CD14-positive monocyte (primary cell): ENCODE measurements at places on chromosomes 3 and 15.

- H3K36me3 ChIP-seq = no peaks in the 10 kb centered on the region
- H3K4me1 ChIP-seq = no peaks in the 10 kb centered on the region
- H3K27ac ChIP-seq = no peak overlapping the region
- H3K4me3 ChIP-seq = no peak overlapping the region
These were observed 394.7 kb upstream of the CBLB start for GRCh38 chr3:106263546-106263945.

- peaks cover 43% of the 10 kb centered on the region for H3K4me1 ChIP-seq
- no peak overlapping the region for H3K4me3 ChIP-seq
- peaks cover 53% of the 10 kb centered on the region for H3K36me3 ChIP-seq
- peak overlapping the region; percentile 76 for H3K27ac ChIP-seq
These were observed 28.5 kb downstream of the ARHGEF3 start for GRCh38 chr3:56772952-56773938.

DNA sequence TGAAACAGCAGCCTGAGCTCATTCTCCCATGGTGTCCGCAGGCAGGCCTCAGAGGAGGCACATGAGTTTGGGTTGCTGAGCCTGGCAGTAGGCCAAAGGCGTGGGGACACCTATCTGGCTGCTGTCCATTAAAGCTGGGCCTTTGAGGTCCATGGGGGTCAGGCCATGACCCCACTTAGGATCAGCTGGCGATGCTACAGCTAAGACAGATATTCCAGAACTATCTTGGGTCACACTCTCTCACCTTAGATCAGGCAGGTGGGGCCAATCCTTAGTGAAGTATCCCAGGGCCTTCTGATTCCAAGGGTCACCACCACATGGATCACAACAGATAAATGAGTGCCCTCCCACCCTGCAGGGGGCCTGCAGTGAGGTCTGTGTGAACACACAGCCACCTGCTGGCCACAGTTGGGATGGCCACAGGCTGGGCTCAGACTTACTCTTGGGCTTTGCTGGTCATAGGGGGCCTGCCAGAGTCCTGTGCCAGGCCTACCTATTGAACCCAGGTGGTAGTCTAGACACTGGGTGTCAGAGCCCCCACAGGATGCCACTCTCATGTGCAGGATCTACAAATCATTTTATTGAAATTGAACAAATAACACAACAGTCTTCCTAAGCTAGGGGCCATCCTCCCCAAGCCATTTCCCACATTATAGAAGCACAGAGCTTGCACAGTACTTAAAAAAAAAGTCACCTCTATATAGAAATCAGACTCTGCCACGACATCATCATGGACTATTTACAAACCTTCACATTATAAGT is 2.0 kb upstream of the HYAL2 start:
- H3K4me1 ChIP-seq = peaks cover 75% of the 10 kb centered on the region
- peaks cover 14% of the 10 kb centered on the region for H3K36me3 ChIP-seq
- peak; percentile 67 for DNase-seq
- H3K27me3 ChIP-seq = no peaks in the 10 kb centered on the region
- H3K4me3 ChIP-seq = no peak overlapping the region

GRCh38 chr15:68209735-68210408 is 4.7 kb upstream of the CALML4 start:
- H3K27ac ChIP-seq = no peak overlapping the region
- H3K4me3 ChIP-seq = no peak overlapping the region
- H3K36me3 ChIP-seq = no peaks in the 10 kb centered on the region

GRCh38 chr3:11770477-11771391 is 76.0 kb downstream of the TAMM41 start:
- no peaks in the 10 kb centered on the region for H3K27me3 ChIP-seq
- no peaks in the 10 kb centered on the region for H3K36me3 ChIP-seq
- H3K27ac ChIP-seq = no peak overlapping the region

GRCh38 chr3:59263152-59263551 is 213.3 kb upstream of the CFAP20DC start:
- peaks cover 2% of the 10 kb centered on the region for H3K4me1 ChIP-seq
- no peak overlapping the region for H3K27ac ChIP-seq
- no peak overlapping the region for H3K4me3 ChIP-seq
- no peak for DNase-seq
- no peaks in the 10 kb centered on the region for H3K36me3 ChIP-seq
- no peaks in the 10 kb centered on the region for H3K27me3 ChIP-seq

- H3K4me3 ChIP-seq = peak overlapping the region; percentile 46
- peaks cover 5% of the 10 kb centered on the region for H3K27me3 ChIP-seq
- no peak for DNase-seq
- H3K27ac ChIP-seq = peak overlapping the region; percentile 85
- no peaks in the 10 kb centered on the region for H3K36me3 ChIP-seq
These were observed 952 bp upstream of the CHST2 start for GRCh38 chr3:143118630-143119008.

DNA sequence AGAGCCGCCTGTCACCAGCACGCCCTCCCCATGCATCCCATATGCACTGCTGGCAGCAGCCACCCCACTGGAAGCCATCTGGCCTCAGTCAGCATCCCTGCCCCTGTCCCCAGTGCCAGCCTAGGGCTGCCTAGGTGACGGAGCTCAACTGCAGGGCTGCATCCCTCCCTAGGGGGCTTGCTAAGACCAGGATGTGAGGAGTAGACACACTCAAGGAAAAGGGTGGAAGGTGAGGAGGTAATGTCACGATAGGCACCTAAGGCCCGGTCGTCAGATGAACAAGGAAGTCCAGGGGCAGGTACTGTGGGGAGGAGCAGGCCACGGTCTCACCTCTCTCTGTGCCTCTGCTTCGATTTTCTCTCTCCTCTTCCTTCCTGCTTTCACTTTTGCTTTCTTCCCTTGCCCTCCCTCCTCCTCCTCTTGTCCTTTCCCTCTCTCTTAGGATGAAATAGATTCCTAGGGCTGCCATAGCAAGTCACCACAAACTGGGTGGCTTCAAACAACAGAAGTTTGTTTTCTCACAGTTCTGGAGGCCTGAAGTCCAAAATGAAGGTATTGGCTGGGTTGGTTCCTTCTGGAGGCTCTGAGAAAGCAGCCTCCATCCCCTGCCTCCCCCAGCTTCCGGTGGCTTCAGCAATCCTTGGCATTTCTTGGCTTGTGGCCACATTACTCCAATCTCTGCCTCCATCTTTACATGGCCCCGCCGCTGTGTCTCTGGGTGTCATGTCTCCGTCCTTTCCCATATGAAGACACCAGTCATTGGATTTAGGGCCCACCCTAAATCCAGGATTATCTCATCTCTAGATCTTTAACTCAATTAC is 298.3 kb downstream of the SHQ1 start:
- no peaks in the 10 kb centered on the region for H3K27me3 ChIP-seq
- DNase-seq = peak; percentile 14
- no peak overlapping the region for H3K27ac ChIP-seq
- peak overlapping the region; percentile 6 for H3K4me3 ChIP-seq

- H3K27me3 ChIP-seq = no peaks in the 10 kb centered on the region
- no peak overlapping the region for H3K4me3 ChIP-seq
- no peaks in the 10 kb centered on the region for H3K4me1 ChIP-seq
- H3K36me3 ChIP-seq = no peaks in the 10 kb centered on the region
These were observed 35.8 kb downstream of the ISG20 start for GRCh38 chr15:88674661-88675060.

- H3K27me3 ChIP-seq = no peaks in the 10 kb centered on the region
- no peaks in the 10 kb centered on the region for H3K4me1 ChIP-seq
- no peaks in the 10 kb centered on the region for H3K36me3 ChIP-seq
- DNase-seq = no peak
- no peak overlapping the region for H3K27ac ChIP-seq
- no peak overlapping the region for H3K4me3 ChIP-seq
These were observed 179.9 kb downstream of the ZIC1 start for GRCh38 chr3:147589016-147589415.

GRCh38 chr3:194028434-194029004 is 107.4 kb upstream of the HES1 start:
- H3K36me3 ChIP-seq = no peaks in the 10 kb centered on the region
- no peaks in the 10 kb centered on the region for H3K4me1 ChIP-seq
- no peak overlapping the region for H3K4me3 ChIP-seq
- H3K27me3 ChIP-seq = no peaks in the 10 kb centered on the region
- no peak overlapping the region for H3K27ac ChIP-seq

GRCh38 chr15:90893175-90894090 is 9.1 kb downstream of the FES start:
- no peak overlapping the region for H3K4me3 ChIP-seq
- H3K27ac ChIP-seq = peak overlapping the region; percentile 20
- H3K36me3 ChIP-seq = peaks cover 75% of the 10 kb centered on the region
- H3K27me3 ChIP-seq = no peaks in the 10 kb centered on the region
- peaks cover 42% of the 10 kb centered on the region for H3K4me1 ChIP-seq
- DNase-seq = no peak

DNA sequence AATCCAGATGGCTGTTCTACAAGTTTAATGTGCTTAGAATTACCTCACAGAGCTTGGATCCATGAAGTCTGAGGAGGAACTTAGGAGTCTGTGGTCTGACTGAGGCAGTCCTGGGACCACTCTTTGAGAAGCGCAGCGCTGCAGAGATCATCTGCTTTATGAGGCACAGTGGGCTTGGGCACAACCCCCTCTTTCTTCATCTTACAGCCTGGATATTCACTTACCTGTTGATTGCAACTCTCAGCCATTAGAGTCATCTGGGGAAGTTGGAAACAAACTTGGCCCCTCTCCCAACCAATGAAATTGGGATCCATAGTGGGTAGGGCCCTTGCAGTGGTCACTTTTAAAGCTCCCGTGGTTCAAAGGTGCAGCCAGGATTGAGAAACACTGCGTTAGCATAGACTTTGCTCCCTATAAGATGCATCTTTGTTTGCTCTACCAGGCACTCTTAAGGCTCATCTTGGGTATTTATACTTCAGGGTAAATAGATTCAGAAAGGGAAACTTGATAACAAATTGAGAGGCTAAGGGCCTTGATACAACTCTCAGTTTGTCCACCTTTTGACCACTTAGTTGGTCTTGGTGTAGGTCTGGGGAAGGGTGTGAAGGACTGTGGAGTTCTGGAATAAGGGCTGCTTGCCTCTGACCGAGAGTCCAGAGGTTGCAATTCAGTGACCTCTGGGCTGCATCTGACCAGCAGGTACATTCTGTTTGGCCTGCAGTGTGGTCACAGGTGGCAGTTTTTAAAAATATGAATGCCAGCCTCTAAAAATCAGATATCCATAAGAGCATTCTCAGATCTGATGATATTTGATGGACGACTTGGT is 22.8 kb downstream of the FEM1B start:
- H3K36me3 ChIP-seq = no peaks in the 10 kb centered on the region
- peak overlapping the region; percentile 85 for H3K27ac ChIP-seq
- H3K4me3 ChIP-seq = no peak overlapping the region
- DNase-seq = no peak

DNA sequence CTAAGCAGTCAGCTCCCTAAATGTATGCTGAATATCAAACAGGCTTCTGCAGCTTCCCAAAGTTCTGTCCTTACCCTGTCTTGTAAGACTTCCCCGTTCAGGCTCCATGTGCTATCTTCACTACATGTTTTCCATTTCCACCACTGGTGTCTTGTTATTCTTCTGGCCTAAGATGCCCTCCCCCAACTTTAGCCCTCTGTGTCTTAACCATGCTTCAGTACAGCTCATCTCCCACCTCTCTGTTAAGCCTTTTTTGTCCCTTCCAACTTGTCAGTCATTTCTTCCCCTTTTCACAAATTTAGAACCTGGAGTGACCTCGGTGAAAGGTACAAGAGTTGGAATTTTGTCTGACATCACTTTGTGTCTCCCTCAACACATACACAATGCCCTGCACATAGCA is 151.7 kb upstream of the TBL1XR1 start:
- H3K4me3 ChIP-seq = no peak overlapping the region
- H3K4me1 ChIP-seq = peaks cover 33% of the 10 kb centered on the region
- no peak for DNase-seq
- H3K36me3 ChIP-seq = no peaks in the 10 kb centered on the region
- H3K27me3 ChIP-seq = no peaks in the 10 kb centered on the region

DNA sequence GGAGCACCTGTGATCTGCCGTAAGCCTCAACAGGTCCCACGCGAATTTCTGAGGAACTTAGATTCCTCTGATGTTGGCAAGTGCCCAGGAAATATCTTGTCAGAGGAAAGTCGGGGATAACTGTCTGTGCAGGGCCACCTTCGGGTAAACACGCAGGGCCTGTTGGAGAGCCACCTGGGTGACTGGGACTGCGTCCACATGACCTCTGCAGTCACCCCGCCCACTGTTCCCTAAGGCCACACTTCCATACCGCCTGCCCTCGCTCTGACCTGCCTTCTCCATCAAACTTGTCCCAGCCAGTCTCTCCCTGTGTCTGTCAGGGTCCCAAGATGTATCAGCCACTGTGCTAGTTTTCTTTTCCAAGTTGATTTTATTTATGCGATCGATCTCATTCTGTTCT is 28.7 kb downstream of the BFSP2 start:
- H3K4me3 ChIP-seq = no peak overlapping the region
- no peak for DNase-seq
- no peaks in the 10 kb centered on the region for H3K36me3 ChIP-seq
- no peaks in the 10 kb centered on the region for H3K27me3 ChIP-seq
- H3K4me1 ChIP-seq = no peaks in the 10 kb centered on the region
- H3K27ac ChIP-seq = no peak overlapping the region

DNA sequence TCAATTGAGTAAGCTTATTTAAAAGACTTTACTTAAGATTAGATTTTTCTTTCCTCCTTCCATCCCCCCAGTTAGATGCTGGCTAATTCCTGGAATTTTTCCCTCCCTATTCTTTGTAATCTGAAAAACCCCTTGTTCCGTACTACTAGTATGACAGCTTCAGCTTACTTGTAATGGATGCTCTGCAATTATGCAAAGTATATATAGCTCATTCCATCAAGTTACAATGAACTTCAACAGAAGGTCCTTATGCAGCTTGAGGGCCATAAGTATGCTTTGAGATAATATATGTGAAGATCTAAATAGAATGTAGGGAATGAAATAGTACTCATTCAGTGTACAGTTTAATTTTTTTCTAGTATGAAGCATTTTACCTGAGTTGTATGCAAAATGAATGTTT is 398.3 kb upstream of the NAALADL2 start:
- H3K36me3 ChIP-seq = no peaks in the 10 kb centered on the region
- no peak for DNase-seq
- H3K4me3 ChIP-seq = no peak overlapping the region

DNA sequence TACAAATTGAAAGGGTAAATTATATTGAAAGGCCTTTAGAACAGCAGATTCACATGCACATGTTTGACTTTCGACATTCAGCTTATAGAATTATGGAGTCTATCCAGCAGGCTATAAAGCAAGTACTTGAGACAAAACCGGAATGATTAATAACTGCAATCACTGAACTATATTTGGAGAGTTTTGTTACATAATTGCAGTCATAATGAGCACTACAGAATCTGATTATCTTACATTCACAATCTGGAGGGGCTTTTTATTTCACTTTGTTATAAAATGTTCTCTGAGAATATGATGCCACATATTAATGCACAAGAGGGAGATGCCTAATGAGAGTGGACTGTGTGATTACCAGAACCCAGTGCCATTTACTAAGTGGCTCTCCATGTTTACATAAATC is 64.3 kb downstream of the NSUN3 start:
- H3K36me3 ChIP-seq = peaks cover 62% of the 10 kb centered on the region
- DNase-seq = no peak
- no peaks in the 10 kb centered on the region for H3K27me3 ChIP-seq
- H3K27ac ChIP-seq = no peak overlapping the region
- H3K4me3 ChIP-seq = no peak overlapping the region

GRCh38 chr3:9352917-9353752 is 9.7 kb upstream of the THUMPD3 start:
- no peaks in the 10 kb centered on the region for H3K36me3 ChIP-seq
- H3K4me1 ChIP-seq = peaks cover 12% of the 10 kb centered on the region
- peak; percentile 58 for DNase-seq
- H3K4me3 ChIP-seq = no peak overlapping the region
- no peak overlapping the region for H3K27ac ChIP-seq

- H3K27me3 ChIP-seq = no peaks in the 10 kb centered on the region
- H3K4me3 ChIP-seq = no peak overlapping the region
- H3K36me3 ChIP-seq = no peaks in the 10 kb centered on the region
These were observed 115.9 kb downstream of the DCLK3 start for GRCh38 chr3:36648241-36649034.
